ENCODE measurements at places on chromosomes 5 and 9.

- peak; percentile 52 for DNase-seq
- peaks cover 15% of the 10 kb centered on the region for H3K4me1 ChIP-seq
- peak within 1 kb of the TSS; percentile 57 for H3K4me3 ChIP-seq
- no peaks in the 10 kb centered on the region for H3K36me3 ChIP-seq
Measured at GRCh38 chr9:84669288-84670137, at the start of gene NTRK2. Gene NTRK2, plus strand, starts transcription at chr9:84669729. Its CDS starts 1,020 bp downstream, at chr9:84670749.

DNA sequence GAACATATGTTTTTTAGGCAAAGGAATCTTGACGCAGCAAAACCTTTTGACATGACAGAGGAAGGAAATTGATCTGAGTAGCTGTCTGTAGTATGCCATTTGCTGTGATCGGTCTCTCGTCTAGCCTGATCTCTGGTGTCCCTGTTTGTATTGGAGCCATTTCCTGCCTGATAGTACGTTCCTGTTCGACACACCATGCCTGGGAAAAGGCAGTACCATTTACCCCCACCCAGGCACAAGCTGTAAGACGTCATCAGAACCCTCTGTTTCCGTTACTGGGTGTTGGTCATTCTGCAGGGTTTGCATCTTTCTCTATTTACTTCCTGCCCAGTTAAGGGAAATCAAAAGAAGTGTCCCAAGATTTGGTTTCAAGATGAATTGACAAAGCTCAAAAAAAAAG lies 129.7 kb downstream of the CEMIP2 start:
- H3K27me3 ChIP-seq: no peaks in the 10 kb centered on the region
- H3K36me3 ChIP-seq: no peaks in the 10 kb centered on the region
- peak overlapping the region; percentile 0 for H3K27ac ChIP-seq
- H3K4me1 ChIP-seq: peaks cover 14% of the 10 kb centered on the region
- no peak for DNase-seq

GRCh38 chr5:96288845-96289185 lies 144.2 kb downstream of the PCSK1 start:
- DNase-seq: no peak
- peaks cover 31% of the 10 kb centered on the region for H3K27me3 ChIP-seq
- no peak overlapping the region for H3K27ac ChIP-seq
- peaks cover 4% of the 10 kb centered on the region for H3K36me3 ChIP-seq
- no peak overlapping the region for H3K4me3 ChIP-seq
- H3K4me1 ChIP-seq: peaks cover 7% of the 10 kb centered on the region

GRCh38 chr9:70486127-70486526 lies 71.7 kb upstream of the KLF9 start:
- no peak overlapping the region for H3K27ac ChIP-seq
- no peak for DNase-seq
- peaks cover 9% of the 10 kb centered on the region for H3K4me1 ChIP-seq

DNA sequence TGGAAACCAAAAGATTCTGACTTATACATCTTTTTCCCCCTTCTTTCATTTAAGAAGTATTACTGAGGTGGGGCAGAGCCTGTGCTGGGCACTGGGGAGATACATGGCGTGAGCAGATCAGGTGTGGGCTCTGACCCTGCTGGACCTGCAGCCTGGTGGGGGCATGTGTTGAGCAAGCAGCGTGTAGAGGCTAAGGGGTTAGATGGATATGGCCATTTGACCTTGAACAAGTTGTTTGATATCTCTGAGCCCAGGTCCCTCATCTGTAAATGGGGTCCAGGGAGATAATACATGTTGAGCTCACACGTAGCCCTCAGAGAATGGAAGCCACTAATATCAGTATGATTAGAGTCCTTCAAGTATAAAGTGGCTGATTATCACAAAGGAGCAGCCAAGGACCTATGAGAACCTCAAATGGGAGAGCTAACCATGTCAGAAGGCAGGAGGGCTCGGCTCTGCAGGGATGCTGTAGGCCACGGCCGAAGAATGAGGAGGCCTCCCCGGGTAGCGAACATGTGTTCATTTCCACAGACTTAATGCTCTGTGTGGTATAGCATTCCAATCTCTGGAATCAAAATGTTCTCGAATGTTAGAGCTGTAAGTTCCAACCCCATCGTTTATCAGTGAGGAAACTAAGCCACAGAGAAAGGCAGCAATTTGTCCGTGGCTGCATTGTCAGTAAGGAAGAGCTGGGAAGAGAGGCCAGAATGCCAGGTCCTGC lies 15.4 kb upstream of the ANGPTL2 start:
- H3K36me3 ChIP-seq: no peaks in the 10 kb centered on the region
- H3K4me3 ChIP-seq: no peak overlapping the region
- H3K4me1 ChIP-seq: no peaks in the 10 kb centered on the region
- no peak overlapping the region for H3K27ac ChIP-seq
- peaks cover 3% of the 10 kb centered on the region for H3K27me3 ChIP-seq
- no peak for DNase-seq

- peak overlapping the region; percentile 95 for H3K4me3 ChIP-seq
- peaks cover 71% of the 10 kb centered on the region for H3K4me1 ChIP-seq
- peak; percentile 51 for DNase-seq
- no peaks in the 10 kb centered on the region for H3K27me3 ChIP-seq
- H3K27ac ChIP-seq: peak overlapping the region; percentile 97
- H3K36me3 ChIP-seq: peaks cover 56% of the 10 kb centered on the region
Measured at GRCh38 chr5:142110046-142110531, 1.5 kb downstream of the NDFIP1 start.

DNA sequence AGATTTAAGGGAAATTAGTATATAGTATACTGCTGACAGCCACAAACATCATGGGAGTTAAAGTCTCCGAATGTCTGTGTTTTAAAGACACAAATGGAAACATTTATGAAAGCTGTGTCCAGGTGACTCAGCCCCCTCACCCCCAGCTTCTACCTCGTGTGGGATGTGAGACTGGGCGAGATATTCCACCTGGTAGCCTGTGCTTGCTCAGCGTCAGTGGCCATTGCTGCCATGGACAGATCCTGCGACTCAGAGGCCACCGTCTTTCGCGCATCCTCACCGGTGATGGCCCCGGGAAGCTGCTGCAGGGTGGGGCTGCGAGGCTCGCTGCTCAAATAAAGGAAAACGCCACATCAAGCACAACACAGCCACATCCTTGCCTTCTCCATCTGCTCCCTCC lies 31.2 kb upstream of the EXOC3 start:
- no peak overlapping the region for H3K4me3 ChIP-seq
- H3K36me3 ChIP-seq: no peaks in the 10 kb centered on the region
- H3K27ac ChIP-seq: no peak overlapping the region
- peaks cover 18% of the 10 kb centered on the region for H3K4me1 ChIP-seq

- no peak within 1 kb of the TSS for H3K27ac ChIP-seq
- DNase-seq: peak; percentile 13
- peaks cover 51% of the 10 kb centered on the region for H3K27me3 ChIP-seq
Measured at GRCh38 chr9:101738566-101739183, at the start of gene GRIN3A. Gene GRIN3A, minus strand, starts transcription at chr9:101738647. Its CDS starts 668 bp downstream, at chr9:101737979.

- no peak overlapping the region for H3K27ac ChIP-seq
- no peaks in the 10 kb centered on the region for H3K36me3 ChIP-seq
- H3K4me1 ChIP-seq: peaks cover 4% of the 10 kb centered on the region
- H3K27me3 ChIP-seq: peaks cover 4% of the 10 kb centered on the region
- peak; percentile 51 for DNase-seq
Measured at GRCh38 chr5:16690243-16690852, 73.6 kb upstream of the RETREG1 start.

- peaks cover 6% of the 10 kb centered on the region for H3K4me1 ChIP-seq
- peaks cover 6% of the 10 kb centered on the region for H3K27me3 ChIP-seq
- DNase-seq: peak; percentile 76
- H3K36me3 ChIP-seq: no peaks in the 10 kb centered on the region
- H3K4me3 ChIP-seq: no peak overlapping the region
Measured at GRCh38 chr5:152113401-152113800, 188.8 kb upstream of the GLRA1 start.

DNA sequence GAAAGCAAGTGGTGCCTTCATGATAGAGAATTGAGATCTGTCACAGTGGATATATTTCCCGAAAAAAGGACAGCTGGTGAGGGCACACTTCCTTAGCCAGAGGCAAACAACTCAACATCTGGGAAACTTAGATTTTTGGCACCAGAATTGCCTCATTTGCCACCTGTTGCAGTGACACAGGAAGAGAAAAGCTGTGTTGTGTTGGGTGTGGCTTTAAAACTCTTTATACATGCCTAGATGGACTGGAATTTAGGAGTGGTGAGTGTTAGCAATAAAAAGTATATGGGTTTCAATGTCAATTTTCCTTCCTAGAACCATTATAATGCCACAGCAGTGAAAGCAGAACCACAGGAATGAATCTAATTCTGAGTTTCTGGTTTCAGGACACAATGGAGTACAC lies 62.6 kb upstream of the CEMIP2 start:
- H3K4me3 ChIP-seq: no peak overlapping the region
- H3K27me3 ChIP-seq: no peaks in the 10 kb centered on the region
- no peak overlapping the region for H3K27ac ChIP-seq
- DNase-seq: no peak
- H3K4me1 ChIP-seq: no peaks in the 10 kb centered on the region

DNA sequence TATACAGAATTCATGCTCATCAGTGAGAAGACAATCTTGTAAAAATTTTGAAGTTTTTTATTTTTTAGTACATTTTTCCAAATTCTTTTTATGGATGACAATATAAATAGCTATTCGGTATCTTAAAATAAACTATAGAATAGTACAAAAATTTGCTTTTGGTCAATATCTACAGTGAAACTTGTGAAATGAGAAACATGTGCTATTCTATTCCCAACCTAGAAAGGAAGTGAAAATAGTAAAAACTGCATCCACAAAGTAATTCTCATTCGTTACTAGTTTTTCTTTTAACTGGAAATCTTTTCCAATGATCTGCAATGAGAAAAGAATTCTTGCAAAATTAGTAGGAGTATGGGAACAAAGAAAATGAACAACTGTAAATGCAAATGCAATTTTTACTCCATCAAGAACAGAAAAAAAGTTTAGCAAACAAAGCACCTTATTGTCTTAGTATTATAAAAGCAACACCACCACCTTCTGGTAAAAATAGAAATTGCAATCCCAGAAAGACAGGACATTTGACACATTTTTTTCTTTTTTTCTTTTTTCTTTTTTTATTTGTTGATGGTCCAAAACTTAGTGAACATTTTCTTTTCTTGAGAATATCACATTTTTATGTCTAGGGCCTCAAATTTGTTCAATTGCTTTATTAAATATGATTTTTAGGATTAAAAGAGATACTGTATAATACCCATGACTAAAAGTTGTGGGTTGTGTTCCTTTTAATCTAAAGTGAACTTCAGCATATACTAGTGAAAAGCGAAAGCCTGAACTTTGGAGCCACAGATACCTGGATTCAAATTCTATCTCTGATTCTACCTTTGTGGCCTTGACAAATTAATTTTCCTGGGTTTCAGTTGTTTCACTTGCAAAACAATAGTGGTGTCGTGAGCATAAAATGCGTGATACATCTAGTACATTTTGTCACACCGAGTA lies 72.3 kb downstream of the SLCO4C1 start:
- no peak overlapping the region for H3K4me3 ChIP-seq
- peaks cover 4% of the 10 kb centered on the region for H3K27me3 ChIP-seq
- no peak for DNase-seq
- no peaks in the 10 kb centered on the region for H3K4me1 ChIP-seq

DNA sequence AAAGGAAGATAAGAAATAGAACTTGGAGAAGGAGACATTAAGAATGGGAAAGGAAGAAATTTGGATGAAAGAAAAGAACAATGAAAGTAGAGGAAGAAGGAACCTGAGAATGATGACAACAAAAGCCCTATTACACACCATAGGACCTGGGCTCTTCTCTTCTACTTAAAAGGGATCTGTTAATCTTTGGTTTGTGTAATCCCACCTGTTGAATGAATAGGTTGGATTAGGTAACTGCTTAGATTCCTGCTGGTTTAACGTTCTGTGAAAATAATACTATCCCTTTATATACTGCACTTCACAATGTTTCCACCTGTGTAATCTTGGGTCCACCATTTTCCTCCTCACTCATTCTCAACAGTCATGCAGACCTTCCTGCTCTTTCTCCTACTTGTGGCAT lies 157.8 kb upstream of the ATP10B start:
- no peaks in the 10 kb centered on the region for H3K4me1 ChIP-seq
- H3K36me3 ChIP-seq: no peaks in the 10 kb centered on the region
- DNase-seq: no peak
- peaks cover 2% of the 10 kb centered on the region for H3K27me3 ChIP-seq
- no peak overlapping the region for H3K4me3 ChIP-seq

- no peaks in the 10 kb centered on the region for H3K36me3 ChIP-seq
- H3K27me3 ChIP-seq: no peaks in the 10 kb centered on the region
Measured at GRCh38 chr5:15286650-15287049, 213.3 kb upstream of the FBXL7 start.

DNA sequence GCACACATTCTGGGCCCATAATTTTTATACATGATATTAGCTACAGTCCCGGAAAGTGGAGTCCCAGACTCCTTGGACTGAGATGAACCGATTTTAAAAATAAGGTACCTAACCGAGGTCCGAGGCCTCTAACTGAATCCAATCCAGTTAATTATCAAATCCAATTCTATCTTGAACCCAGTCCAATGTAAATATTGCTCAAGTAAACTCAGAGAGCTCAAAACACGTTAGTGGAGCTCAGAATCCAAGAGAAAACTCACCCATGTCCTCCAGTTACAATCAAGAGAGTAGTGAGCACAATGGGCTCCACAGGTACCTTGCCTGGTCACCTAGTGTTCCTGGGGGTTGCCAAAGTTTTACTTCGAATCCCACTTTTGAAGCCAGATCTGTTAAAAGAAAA lies 37.9 kb upstream of the DIRAS2 start:
- H3K4me3 ChIP-seq: no peak overlapping the region
- no peak overlapping the region for H3K27ac ChIP-seq
- peaks cover 2% of the 10 kb centered on the region for H3K27me3 ChIP-seq
- DNase-seq: no peak
- no peaks in the 10 kb centered on the region for H3K36me3 ChIP-seq

DNA sequence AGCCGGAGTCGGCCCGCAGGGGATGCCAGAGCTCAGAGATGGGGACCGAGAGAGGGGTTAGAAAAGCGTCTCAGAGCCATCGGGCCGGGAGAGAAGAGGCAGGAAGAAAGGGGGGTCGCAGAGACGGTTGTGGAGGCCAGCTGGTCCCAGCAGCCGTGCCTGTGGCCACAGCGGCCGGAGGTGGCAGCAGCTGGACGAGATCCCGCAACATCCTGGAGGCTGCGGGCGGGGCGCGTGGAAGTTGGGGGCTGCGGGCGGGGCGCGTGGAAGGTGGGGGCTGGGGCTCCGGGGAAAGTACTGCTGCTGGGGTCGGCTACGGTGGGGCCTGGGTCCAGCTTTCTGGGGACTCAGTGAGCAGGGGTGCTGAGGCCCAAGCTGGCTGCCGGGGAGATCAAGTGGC lies 34.4 kb upstream of the EGFL7 start:
- no peaks in the 10 kb centered on the region for H3K27me3 ChIP-seq
- H3K4me3 ChIP-seq: no peak overlapping the region
- H3K36me3 ChIP-seq: no peaks in the 10 kb centered on the region
- no peak overlapping the region for H3K27ac ChIP-seq

DNA sequence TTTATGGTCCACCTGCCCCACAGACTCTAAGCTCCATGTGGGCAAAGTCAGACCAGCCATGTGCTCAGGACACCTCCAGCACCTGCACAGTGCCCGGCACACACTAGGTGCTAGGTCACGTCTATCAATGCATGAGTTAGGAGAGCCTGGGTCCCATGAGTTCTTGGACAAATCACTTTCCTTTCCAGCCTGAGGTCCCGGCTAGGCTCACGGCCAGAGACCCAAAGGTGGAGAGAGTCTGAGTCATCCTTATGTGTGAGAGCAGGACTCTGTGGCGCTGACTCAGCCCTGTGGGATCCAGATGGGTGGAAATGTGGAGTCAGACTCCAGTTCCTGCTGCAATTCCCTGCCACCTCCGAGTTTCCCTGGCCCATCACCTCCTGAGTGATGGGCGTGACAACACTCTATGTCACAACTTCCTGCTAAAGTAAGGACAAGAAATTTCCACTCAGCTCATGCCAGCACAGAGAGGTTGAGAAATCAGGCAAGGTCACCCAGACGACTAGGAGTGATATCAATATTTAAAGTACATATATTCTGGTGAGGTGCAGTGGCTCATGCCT lies 2.5 kb upstream of the ST6GALNAC4 start:
- peak overlapping the region; percentile 8 for H3K27ac ChIP-seq
- H3K4me3 ChIP-seq: no peak overlapping the region
